ENCODE measurements at places on chromosomes 12 and 14. TPM values are rescaled to one million over a fixed set of nuclear protein-coding genes. Genes with fewer than 3 reads are reported as not detected.

- H3K36me3 ChIP-seq: no peaks in the 10 kb centered on the region
- no peak for DNase-seq
- no peaks in the 10 kb centered on the region for H3K27me3 ChIP-seq
Measured at GRCh38 chr12:97960741-97961608, 498.4 kb downstream of the RMST start.

GRCh38 chr12:67593461-67594330, 54.8 kb upstream of the DYRK2 start:
- peaks cover 4% of the 10 kb centered on the region for H3K4me1 ChIP-seq
- no peaks in the 10 kb centered on the region for H3K36me3 ChIP-seq
- no peak overlapping the region for H3K4me3 ChIP-seq
- no peak for DNase-seq
- H3K27ac ChIP-seq: no peak overlapping the region

DNA sequence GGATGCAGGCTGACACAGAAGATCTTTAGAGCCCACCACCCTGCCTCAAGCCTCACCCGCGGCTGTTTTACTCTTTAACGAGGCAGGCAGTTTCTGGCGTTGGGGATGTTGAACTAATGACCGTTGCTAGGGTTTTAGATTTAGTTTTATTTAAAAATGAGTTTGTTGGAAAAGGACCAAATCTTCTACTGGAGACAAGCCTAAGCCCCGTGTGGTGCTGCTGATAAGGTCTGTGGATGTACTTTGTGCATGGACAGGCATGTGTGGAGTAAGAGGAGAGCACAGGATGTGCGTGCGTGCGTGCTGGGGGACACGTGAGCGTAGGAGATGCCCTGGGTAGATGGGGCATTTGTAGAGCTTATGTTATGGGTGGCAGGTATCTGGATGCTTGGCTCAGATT, 5.7 kb downstream of the NTF3 start:
- no peak overlapping the region for H3K27ac ChIP-seq
- H3K4me3 ChIP-seq: no peak overlapping the region
- H3K4me1 ChIP-seq: peaks cover 5% of the 10 kb centered on the region

DNA sequence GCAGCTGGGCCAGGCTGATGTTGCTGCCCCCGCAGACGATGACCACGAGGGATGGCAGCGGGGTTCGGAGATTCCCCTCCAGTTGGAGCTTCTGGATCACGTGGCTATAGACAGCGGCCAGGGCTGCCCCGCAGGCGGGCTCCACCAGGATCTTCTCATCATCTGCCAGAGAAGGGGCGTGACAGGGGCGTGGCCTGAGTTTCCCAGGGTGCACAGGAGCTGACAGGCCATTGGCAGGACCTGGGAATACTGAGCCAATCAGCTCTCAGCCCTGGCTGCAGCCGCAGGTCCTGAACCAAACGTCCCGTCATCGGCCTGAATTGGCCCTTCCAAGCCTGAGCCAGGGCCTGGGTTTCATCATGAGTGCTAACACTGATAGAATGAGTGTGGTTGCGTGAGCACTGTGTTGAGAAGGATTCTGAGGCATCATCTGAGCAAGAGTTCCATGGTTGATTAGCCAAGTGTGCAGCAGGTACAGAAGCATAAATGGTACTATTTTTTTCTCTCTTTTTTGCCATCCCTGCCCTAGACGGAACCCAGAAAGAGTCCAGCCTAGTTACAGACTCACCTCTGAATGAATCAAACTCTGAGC, 10.6 kb downstream of the SDS start:
- H3K4me1 ChIP-seq: no peaks in the 10 kb centered on the region
- no peak overlapping the region for H3K27ac ChIP-seq
- no peak overlapping the region for H3K4me3 ChIP-seq
- H3K36me3 ChIP-seq: peaks cover 8% of the 10 kb centered on the region
- peak; percentile 47 for DNase-seq
- H3K27me3 ChIP-seq: no peaks in the 10 kb centered on the region

GRCh38 chr12:49588281-49588680, 17.2 kb downstream of the FAM186B start:
- no peaks in the 10 kb centered on the region for H3K27me3 ChIP-seq
- DNase-seq: no peak
- no peaks in the 10 kb centered on the region for H3K36me3 ChIP-seq

- H3K27ac ChIP-seq: no peak overlapping the region
- no peaks in the 10 kb centered on the region for H3K36me3 ChIP-seq
- H3K4me1 ChIP-seq: peaks cover 8% of the 10 kb centered on the region
- no peak for DNase-seq
- H3K27me3 ChIP-seq: no peaks in the 10 kb centered on the region
- H3K4me3 ChIP-seq: no peak overlapping the region
Measured at GRCh38 chr12:120886199-120887018, 17.7 kb downstream of the SPPL3 start.

GRCh38 chr14:56219666-56220413, 101.6 kb downstream of the PELI2 start:
- H3K27me3 ChIP-seq: no peaks in the 10 kb centered on the region
- no peak overlapping the region for H3K27ac ChIP-seq
- H3K4me3 ChIP-seq: no peak overlapping the region
- H3K4me1 ChIP-seq: no peaks in the 10 kb centered on the region

DNA sequence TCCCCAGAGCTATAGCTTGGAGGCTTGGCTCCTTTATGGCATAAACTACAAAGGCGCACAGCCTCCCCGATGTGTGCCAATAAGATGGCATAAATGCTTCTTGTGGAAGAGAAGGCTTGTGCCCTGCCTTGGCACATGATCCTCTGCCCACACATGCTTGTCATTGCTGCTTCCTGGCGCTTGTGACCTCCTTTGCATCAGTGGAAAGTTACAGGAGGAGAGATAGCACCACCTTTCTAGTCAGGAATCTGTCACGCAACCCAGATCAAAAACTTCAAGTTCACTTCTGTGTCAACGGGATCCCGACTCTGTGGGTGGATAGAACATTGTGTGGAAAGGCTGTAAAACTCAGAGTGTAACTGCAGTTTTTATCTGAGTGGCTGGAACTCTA, 183.8 kb upstream of the HIF1A start:
- H3K27ac ChIP-seq: no peak overlapping the region
- no peak overlapping the region for H3K4me3 ChIP-seq
- H3K4me1 ChIP-seq: no peaks in the 10 kb centered on the region
- H3K36me3 ChIP-seq: no peaks in the 10 kb centered on the region
- no peaks in the 10 kb centered on the region for H3K27me3 ChIP-seq

- no peak for DNase-seq
- no peaks in the 10 kb centered on the region for H3K27me3 ChIP-seq
- H3K27ac ChIP-seq: peak overlapping the region; percentile 5
- peaks cover 3% of the 10 kb centered on the region for H3K4me1 ChIP-seq
- peaks cover 2% of the 10 kb centered on the region for H3K36me3 ChIP-seq
- H3K4me3 ChIP-seq: no peak overlapping the region
Measured at GRCh38 chr14:100103250-100104005, 38.2 kb downstream of the EVL start.

DNA sequence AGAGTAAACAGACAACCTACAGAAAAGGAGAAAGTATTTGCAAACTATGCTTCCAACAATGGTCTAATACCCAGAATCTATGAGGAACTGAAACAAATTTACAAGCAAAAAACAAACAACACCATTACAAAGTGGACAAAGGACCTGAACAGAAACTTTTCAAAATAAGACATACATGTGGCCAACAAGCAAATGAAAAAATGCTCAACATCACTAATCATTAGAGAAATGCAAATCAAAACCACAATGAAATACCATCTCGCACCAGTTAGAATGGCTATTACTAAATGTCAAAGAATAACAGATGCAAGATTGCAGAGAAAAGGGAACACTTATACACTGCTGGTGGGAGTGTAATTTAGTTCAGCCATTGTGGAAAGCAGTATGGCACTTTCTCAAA, 125.8 kb downstream of the C12orf42 start:
- no peak overlapping the region for H3K27ac ChIP-seq
- no peak overlapping the region for H3K4me3 ChIP-seq
- DNase-seq: no peak
- no peaks in the 10 kb centered on the region for H3K36me3 ChIP-seq
- no peaks in the 10 kb centered on the region for H3K4me1 ChIP-seq
- H3K27me3 ChIP-seq: no peaks in the 10 kb centered on the region

DNA sequence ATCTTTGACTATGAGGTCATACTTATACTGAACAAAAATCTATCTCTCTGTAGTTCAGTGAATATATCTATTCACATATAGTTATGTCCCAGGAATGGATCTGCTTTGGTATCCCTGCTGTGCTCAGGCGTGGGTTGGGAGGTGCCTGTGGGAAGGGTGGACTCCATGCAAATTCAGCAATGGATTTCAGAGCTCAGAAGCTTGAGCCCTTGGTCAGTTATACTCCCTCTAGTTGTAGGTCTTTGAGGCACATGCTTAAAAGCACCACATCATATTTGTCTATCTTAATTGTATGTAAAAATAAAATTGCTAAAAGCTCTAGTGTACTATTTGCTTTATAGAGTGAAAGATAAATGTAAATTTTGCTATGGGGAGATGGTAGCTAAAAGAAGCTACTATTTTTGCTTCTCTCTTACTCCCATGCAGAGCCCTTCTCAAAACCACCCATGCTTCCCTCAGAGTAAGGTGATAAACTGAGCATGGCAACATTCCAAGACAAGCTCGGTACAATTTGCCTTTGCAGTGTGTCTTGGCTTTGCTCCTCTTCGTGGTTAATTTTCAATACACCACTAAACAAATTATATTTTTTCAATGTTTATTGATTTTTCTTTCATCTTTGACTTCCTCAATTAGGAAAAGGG, 54.9 kb downstream of the SLC16A7 start:
- H3K36me3 ChIP-seq: no peaks in the 10 kb centered on the region
- H3K27ac ChIP-seq: no peak overlapping the region
- DNase-seq: no peak
- H3K4me3 ChIP-seq: no peak overlapping the region

DNA sequence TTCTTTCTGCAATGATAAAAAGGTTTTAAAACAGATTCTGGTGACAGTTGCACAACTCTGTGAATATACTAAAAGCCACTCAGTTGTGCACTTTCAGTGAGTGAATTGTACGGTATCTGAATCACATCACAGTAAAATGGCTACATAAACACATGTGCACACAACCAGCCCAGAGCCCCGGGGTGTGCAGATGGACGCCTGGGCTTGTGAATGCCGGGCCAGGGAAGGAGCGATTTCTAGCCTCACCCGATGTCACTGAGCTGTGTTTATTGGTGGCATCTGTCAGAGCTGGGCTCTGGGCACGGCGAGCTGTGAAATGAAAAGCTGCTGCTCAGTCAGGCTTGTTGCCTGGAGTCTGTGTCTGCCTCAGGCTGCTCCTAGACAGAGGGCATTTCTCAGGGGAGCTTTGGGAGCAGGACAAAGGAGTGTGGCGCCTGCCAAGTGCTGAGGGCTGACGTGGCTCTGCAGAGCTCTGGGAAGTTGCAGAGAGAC, 25.9 kb downstream of the RHOF start:
- DNase-seq: no peak
- H3K4me3 ChIP-seq: no peak overlapping the region
- no peaks in the 10 kb centered on the region for H3K36me3 ChIP-seq
- H3K27me3 ChIP-seq: no peaks in the 10 kb centered on the region
- no peak overlapping the region for H3K27ac ChIP-seq

GRCh38 chr12:66187821-66188220, 1.2 kb upstream of the IRAK3 start:
- no peak overlapping the region for H3K4me3 ChIP-seq
- no peaks in the 10 kb centered on the region for H3K27me3 ChIP-seq
- DNase-seq: no peak
- H3K4me1 ChIP-seq: no peaks in the 10 kb centered on the region

GRCh38 chr12:28215021-28215420, 24.8 kb downstream of the CCDC91 start:
- peaks cover 9% of the 10 kb centered on the region for H3K4me1 ChIP-seq
- H3K27me3 ChIP-seq: no peaks in the 10 kb centered on the region
- no peak overlapping the region for H3K4me3 ChIP-seq
- no peak for DNase-seq
- no peak overlapping the region for H3K27ac ChIP-seq
- no peaks in the 10 kb centered on the region for H3K36me3 ChIP-seq

- DNase-seq: no peak
- no peaks in the 10 kb centered on the region for H3K4me1 ChIP-seq
- no peak overlapping the region for H3K4me3 ChIP-seq
Measured at GRCh38 chr12:39574378-39574777, 45.2 kb downstream of the ABCD2 start.

GRCh38 chr14:73714656-73715081, 485 bp upstream of the PNMA1 start:
- no peak overlapping the region for H3K27ac ChIP-seq
- H3K4me3 ChIP-seq: no peak overlapping the region
- peaks cover 7% of the 10 kb centered on the region for H3K4me1 ChIP-seq
- peaks cover 36% of the 10 kb centered on the region for H3K36me3 ChIP-seq
- DNase-seq: no peak

- no peak for DNase-seq
- H3K27me3 ChIP-seq: no peaks in the 10 kb centered on the region
- H3K27ac ChIP-seq: peak overlapping the region; percentile 71
- peaks cover 30% of the 10 kb centered on the region for H3K4me1 ChIP-seq
- no peaks in the 10 kb centered on the region for H3K36me3 ChIP-seq
Measured at GRCh38 chr14:102317564-102318248, 1.8 kb upstream of the ZNF839 start.

DNA sequence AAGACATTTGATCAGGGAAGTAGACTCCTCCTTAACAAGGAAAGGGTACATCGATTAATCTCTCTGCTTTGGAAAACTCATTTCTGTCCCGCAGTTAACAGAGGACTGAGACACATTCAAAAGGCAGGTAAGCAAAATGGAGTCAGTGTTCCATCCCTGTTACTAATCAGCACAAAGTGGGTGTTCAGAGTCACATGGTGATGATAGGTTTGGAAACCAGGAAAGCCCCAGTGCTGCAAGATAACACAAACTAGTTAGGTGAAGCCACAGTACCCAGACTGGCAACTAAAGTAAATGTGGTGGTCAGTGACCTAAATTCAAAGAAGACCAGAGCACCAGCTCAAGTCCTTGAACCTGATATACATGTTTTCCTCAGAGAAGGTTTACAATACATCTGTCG, 1.8 kb downstream of the OR4K17 start:
- H3K4me3 ChIP-seq: no peak overlapping the region
- H3K27ac ChIP-seq: no peak overlapping the region
- H3K36me3 ChIP-seq: no peaks in the 10 kb centered on the region

GRCh38 chr12:71465796-71466195, 26.2 kb downstream of the LGR5 start:
- no peaks in the 10 kb centered on the region for H3K36me3 ChIP-seq
- no peak for DNase-seq
- no peak overlapping the region for H3K27ac ChIP-seq

RDH16 gene
- total RNA-seq: 382 TPM

KLRC3 gene
- 0.50 TPM for total RNA-seq

C14orf39 gene
- not detected for total RNA-seq

ACSS3 gene
- 94.3 TPM for total RNA-seq
